ENCODE measurements at places on chromosomes 7 and 10.

GRCh38 chr10:132951926-132952325, 9.6 kb upstream of the CFAP46 start:
- DNase-seq: no peak

- no peak for DNase-seq
Measured at GRCh38 chr7:104956753-104957450, 57.1 kb upstream of the KMT2E start.

- DNase-seq: no peak
Measured at GRCh38 chr10:14084875-14085274, 245.8 kb downstream of the FRMD4A start.

DNA sequence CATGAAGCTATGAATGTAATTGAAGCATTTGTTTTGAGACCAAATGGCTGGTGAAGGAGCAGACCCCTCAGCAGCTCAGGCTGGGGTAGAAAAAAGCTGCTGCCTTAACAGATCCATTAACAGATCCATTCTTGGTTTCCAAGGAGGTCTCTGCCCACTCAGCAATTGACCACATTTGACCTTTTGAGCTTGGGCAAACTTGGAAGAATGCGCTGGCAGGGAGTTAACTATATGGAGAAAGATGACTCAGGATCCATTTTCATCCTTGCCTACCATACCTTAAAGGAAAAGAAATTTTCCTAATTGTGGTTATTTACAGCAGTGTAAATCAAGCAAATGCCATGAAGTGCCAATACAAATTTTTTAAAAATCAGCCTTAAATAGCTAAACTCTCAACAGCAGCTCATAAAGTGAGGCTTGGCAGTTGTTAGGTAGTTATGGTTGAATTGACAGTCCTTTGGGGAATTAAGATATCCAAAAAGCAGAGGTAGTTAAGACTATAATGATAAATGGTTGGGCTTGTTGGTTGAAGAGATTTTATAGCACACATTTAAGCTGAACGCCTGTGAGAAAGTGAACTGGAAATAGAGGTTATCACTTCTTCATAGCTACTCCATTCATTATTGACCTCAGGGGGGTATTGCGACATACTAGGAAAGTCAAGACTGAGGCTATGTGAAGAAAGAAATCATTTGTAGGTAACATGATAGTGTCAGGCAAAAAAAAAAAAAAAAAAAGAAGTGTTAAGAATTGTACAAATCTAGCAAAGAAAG, 83.9 kb downstream of the MKX start:
- no peak for DNase-seq

GRCh38 chr10:32167450-32167849, 111.2 kb upstream of the KIF5B start:
- no peak for DNase-seq

GRCh38 chr7:128757203-128757602, 18.0 kb downstream of the CALU start:
- DNase-seq: no peak

- DNase-seq: no peak
Measured at GRCh38 chr7:1942941-1943289, 272.8 kb downstream of the ELFN1 start.

DNA sequence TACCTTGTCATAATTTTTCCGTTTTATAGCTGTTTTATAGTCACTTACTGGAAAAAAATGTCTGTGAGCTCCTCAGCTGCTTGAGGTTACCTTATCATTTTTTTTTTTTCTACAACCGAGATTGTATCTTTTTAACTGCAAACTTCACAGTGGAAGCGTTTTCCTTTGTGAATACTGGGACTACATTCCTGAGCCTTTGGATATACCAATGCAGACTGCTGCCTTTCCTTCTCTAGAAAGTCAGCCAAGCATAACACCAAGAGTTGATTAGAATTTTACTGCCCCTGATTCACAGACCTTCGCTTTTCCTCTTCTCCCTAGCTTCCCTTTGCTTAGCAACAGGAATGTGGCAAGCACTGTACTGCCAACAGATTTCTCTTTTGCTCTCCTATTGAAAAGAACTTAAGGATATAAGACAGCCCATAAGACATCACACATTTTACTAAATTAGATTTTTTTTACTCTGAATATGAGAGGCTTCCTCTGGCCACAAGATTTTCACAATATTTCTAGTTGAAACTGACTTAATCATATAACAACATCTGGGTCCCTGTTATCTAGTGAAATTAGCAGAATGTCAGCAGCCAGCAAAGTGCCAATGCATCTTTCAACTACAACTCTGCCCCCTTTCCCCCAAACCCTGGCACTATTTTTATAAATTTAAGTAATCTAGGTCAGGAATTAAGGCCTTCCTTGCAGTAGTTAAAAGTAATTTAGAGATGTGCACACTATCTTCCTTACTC, 170.6 kb downstream of the PRKG1 start:
- no peak for DNase-seq

GRCh38 chr10:90787393-90788198, 70.2 kb downstream of the HTR7 start:
- DNase-seq: no peak

DNA sequence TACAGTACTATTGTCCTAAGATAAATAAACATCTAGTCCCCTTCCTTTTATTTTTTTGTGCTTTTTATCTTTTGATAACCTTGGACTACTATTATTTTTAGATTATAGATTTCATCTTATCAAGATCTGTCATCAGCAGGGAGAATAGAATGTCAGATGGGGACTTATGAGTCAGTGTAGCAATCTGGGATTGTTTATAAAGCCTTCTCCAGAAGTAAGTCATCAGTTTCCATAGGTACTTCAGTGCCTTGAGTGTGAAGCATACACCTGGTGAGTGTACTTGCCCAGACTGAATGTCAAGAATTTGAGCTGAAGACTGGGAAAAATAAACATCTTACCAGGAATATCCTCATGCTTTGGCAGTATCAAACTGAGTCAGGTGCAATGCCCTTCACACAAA, 2.1 kb downstream of the CASD1 start:
- DNase-seq: no peak

GRCh38 chr10:7318836-7319235, 92.0 kb downstream of the SFMBT2 start:
- no peak for DNase-seq

GRCh38 chr10:57769298-57769697, 498.4 kb downstream of the IPMK start:
- no peak for DNase-seq

- no peak for DNase-seq
Measured at GRCh38 chr7:4792537-4793126, 17.2 kb downstream of the AP5Z1 start.

GRCh38 chr7:99615989-99616358, 772 bp upstream of the ZSCAN25 start:
- no peak for DNase-seq

DNA sequence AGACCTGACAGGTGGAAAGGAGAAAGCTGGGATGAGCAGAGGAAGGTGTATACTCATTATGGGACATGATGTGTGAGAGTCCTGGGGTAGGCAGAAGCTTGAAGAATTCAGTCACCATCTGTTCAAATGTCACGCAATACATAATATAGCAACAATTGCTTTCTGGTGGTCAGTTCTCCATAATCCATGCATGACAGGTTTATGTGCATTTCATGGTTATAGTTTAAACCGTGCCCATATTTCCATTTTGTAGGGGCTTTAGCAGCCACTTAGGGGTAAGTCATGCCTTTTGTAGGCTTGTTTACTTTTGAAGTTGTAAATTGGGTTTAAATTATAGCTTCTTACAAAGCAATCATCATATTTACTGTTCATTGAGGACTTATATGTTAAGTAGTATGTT, 158.8 kb downstream of the NXPH1 start:
- no peak for DNase-seq

GRCh38 chr7:143447466-143447865, 4.2 kb downstream of the TAS2R60 start:
- DNase-seq: no peak

Measured in SW 1271 (cell line).